Occipital lobe (tissue), 3 donors: ENCODE measurements at places on chromosomes 7 and 10. TPM values are rescaled to one million over a fixed set of nuclear protein-coding genes. Genes with fewer than 3 reads are reported as not detected.

DNA sequence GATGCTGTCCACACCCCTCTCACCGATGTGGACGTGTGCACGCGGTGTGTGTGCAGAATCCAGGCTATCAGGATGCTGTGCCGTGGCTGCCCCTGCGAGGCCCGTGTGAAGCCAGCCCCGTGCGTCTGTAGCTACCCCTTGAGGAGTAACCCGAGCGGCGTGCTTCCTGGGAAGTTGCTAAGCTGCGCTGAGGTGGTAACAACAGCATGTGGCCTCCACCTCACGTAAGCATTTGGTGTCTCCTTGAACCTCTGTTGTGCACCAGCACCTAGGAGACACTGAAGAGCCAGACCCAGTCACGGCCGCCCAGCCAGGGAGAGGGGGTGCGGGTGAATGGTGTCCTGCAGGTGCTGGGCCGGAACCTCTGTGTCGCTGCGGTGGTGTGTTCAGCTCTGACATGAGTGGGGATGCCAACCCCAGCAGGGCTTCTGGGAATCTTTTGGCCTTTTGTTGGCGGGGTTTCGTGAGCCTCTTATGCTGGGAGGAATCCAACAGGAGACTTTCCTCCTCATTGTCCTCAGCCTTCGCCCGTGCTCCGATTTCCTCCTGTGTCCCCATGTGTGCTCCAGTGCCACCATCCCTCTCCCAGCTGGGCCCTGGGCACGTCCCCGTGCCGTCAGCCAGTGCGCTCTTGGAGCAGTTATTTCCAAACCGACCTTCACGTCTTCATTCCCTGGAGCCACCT, 60.4 kb downstream of the DNAJB6 start:
- DNase-seq, result no peak

GRCh38 chr7:50962281-50962883, 179.7 kb upstream of the GRB10 start:
- DNase-seq, result no peak

GRCh38 chr10:47365431-47366180, 17.4 kb downstream of the RBP3 start:
- no peak for DNase-seq

GRCh38 chr7:149459540-149460452, 1.1 kb downstream of the ZNF777 start:
- no peak for DNase-seq

DNA sequence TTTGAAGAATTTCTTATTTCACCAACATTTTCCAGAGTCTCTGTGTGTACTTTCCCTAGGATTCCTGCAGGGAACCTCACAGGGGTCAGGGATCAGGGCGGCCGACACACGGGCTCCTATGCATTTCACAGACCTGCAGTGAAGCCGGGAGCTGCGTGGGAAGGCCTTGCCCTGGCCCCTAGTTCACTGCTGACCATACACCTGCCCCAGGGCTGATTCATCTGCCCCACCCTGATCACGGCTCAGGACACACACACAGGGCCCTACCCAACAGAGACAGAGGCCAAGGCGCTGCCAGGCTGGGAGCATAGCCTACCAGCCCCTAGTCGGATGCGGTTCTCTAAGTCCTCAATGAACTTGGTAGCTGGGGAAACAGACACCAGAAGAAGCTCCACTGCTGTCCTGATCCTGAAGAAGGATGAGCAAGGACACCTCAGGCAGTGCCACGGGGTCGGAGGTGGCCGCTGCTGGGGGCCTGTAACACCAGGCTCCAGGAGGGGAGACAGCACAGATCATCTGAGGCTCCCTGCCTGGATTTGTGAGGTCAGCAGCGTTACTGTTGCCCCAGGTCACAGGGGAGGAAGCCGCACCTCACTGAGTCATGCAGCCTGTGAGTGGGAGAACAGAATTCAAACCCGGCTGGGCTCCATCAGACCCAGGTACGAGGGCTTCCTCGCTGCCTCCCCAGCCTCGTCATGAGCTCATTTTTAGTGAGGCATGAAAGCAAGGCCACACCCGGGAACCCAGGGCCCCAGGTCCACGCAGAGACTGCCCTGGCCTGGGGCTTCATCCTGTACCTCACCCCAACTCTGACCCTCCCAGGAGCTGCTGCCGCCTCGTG, 278.8 kb upstream of the PPP2R2D start:
- no peak for DNase-seq

DNA sequence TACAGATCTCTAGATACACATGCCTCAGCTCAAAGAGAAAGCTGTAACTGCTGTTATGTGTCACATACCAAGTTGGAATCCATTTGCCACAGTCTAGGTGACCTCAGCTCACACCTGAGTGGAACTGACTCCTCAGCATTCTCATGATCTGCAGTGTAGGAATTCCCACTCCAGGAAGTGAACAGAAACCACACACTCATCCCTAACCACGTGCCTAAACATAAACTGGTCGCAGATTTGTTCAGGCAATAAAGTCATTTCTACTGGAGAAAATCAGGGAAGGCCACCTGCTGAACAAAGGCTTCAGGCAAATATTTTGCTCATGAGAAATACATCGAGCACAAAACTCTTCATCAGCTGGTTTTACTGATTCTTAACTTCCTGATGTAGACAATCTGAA, 23.0 kb upstream of the ZMYND11 start:
- DNase-seq, result no peak

DNA sequence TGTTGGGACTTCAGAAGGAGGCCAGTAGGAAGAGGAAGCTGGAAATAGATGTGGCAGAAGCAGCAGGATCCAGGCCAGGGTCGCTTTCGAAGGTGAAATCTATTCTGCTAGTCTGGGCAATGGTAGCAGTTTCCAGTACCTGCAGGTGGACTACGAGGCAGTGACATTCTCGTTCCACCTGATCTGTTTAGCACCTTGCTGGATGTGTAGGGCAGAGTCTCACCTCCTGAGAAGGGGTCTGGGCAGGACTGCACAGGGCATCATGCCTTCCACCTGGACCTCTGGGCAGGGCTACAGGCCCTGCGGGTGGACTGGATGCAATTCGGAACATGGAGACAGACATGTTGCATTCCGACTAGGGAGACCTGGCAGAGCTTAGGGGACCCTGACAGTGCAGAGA, 254.8 kb upstream of the ZNF32 start:
- DNase-seq, result no peak

DNA sequence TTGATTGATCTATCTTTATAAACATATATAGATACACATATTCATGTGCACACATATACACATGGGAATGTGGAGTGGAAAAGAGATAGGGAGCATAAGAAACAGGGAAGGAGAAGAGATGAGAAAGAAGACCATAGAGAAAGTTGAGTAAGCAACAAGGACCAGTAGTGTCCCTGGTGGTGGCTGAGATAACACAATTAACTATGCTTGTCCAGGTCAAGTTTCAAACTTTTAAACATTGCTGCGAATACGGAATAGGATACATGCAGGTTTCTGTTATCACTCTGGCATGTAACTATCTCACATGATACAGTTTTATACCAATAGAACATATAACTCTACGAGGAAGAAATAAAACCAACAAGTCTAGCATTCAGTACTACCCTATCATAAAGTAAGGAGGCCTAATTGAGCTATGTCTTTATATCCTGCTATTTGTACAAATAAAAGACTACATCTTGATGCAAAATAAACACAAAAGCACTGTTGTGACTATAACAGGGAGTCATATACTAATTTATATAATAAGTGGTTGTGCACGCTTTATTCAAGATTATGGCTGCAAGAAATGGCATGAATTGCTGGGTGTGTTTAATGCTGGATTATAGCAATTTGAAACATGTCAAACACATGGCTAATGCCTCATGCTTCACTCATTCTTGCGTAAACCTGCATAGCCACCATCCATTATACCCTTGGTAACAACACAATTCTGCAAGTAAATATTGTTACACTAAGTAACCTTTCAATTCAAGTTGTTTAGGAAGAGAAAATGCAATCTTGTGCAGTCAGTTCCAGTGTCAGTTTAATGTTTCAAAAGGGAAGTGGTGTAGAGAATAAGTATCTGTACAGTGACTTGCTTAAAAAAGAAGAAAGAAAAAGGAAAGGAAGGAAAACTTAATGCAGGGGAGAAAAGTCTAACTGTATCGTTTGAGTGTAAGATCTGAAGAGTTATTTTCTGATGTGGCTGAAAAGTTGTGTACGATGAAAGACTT, 8.2 kb downstream of the FOXP2 start:
- no peak for DNase-seq

DNA sequence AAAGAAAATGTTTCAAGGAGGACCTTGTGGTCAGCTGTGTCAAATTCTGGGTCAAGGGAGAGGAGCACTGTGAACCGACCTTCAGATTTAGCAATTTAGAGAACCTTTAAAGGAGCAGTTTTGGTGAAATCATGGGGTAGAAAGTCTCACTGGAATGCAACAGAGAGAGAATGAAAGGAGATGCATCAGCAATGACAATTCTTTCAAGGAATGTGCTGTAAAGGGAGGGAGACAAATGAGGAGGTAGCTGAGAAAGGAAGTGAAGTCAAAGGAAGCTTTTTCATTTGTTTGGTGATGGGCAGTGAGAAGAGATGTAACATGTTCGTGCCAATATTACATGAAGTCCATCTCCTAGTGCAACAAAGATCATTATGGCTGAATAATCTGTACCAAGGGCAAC, 166.0 kb downstream of the TSPAN12 start:
- no peak for DNase-seq

ERVW-1 gene
- not detected for total RNA-seq

EGR2 gene
- total RNA-seq, result 1.6 TPM

LEP gene
- not detected for total RNA-seq

FAM25G gene
- total RNA-seq, result not detected

WNT8B gene
- not detected for total RNA-seq

SPDYE16 gene
- not detected for total RNA-seq

MYOF gene
- total RNA-seq, result 3.6 TPM

SPDYE11 gene
- total RNA-seq, result not detected
